ENCODE measurements at places on chromosomes 7 and 10.

GRCh38 chr7:31190906-31191305, 138.8 kb downstream of the ADCYAP1R1 start:
- DNase-seq: no peak

DNA sequence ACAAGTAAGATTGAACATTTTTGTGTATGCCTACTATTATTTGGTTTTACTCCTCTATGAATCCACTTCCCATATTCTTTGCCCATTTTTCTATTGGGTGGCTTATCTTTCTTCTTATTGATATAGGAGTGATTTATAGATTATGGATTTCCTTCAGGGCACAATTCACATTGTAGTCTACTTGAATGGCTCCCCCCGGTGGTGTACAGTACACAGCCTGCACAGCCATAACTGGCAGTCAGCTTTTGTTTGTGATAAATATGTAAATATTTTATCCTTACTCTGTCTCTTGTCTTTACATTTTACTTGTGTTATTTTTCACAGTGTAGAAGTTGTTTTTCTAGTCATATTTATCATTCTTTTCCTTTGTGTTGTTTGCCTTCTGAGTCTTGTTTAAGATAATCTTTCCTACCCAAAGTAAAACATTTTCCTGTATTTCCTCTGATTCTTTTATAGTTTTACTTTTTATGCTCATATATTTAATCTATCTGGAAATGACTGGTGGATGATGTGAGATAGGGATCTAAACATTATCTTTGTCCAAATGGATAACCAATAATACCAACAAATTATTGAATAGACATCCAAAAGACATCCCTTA, 23.9 kb upstream of the CALD1 start:
- no peak for DNase-seq

- DNase-seq: no peak
Measured at GRCh38 chr7:146355216-146355615, 238.6 kb downstream of the CNTNAP2 start.

DNA sequence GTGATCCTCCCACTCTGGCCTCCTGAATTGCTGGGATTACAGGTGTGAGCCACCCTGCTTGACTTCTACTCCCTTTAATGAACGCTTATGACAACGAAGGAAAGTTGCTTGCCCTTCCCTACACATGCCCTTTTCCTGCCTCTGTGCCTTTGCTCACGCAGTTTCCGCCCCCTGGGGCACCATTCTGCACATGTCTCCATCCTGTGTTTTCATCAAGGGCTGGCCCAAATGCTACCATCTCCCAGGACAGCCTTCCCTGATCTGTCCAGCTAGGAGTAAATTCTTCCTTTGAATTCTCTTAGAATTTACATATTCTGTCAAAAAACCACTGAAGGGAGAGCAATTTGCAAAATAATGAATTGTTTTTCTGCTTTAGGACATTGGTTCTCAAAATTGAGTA, 50.0 kb upstream of the KMT2C start:
- no peak for DNase-seq

All from NCI-H1105 treated with DMSO at 0.1 percent for 48 hours (cell line).